ENCODE measurements at places on chromosomes 12 and 14. TPM values are rescaled to one million over a fixed set of nuclear protein-coding genes. Genes with fewer than 3 reads are reported as not detected.

DNA sequence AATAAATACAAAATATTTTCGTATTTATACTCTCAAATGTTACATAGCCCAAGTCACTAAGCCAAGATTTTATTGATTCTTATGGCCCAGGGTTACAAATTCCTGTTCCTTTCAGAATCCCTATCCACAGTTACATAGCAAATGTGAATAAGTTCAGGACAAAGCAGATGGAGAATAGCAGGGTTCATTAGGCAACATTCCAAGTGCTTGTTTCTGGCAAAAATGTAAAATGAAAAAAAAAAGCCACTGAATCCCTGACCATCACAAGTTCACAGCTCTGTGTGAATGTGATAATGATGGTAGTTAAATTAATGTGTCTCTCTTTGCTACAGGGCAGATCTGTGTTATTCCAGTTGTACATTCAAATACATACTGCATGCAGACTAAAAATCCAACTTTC, 74.6 kb downstream of the KCNC2 start:
- DNase-seq: peak; percentile 51

- DNase-seq: no peak
Observed at GRCh38 chr12:64746663-64747062, 12.5 kb downstream of the GNS start.

CAND1 gene
- 164 TPM for polyA plus RNA-seq

- DNase-seq: no peak
Observed at GRCh38 chr12:53061404-53062010, 11.6 kb downstream of the TNS2 start.

Measured in spinal cord (tissue), 10 donors.